GDM1 (cell line): ENCODE measurements at places on chromosomes 13 and 19.
A peak's percentile ranks its signal among the peaks of the same experiment; 100 is the strongest.

GRCh38 chr19:4879041-4879440, 11.6 kb upstream of the PLIN3 start:
- DNase-seq, result no peak

DNA sequence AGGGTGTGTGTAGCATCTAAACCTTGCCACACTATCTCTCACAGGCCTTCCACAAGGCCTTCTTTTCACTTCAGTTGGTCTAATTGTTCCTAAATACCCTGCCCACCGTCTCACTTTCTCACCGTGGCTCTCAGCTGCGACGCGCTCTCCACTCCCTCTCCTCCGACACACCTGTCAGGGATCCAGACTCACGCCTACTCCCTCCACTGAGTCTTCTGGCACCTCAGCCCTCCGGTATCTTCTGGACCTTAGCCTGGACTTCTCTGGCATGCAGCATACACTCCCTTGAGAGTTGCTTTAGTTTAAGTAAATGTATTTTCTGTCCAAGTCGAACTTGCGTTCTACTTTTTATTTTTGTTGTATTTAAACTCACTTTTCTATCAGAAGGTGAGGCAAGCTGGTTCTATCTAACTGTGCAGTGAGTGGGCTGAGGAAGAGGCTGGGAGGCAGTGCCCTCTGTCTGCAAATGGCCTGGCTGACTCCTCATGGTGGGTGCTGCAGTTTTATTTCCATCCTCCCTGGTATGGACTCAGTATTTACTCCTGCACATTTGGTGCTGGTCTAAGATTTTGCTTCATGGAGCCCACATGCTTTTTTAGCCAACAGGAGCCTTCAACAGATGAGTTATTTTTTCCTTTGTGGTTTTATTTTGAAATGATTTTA, 28.5 kb upstream of the ARGLU1 start:
- no peak for DNase-seq

DNA sequence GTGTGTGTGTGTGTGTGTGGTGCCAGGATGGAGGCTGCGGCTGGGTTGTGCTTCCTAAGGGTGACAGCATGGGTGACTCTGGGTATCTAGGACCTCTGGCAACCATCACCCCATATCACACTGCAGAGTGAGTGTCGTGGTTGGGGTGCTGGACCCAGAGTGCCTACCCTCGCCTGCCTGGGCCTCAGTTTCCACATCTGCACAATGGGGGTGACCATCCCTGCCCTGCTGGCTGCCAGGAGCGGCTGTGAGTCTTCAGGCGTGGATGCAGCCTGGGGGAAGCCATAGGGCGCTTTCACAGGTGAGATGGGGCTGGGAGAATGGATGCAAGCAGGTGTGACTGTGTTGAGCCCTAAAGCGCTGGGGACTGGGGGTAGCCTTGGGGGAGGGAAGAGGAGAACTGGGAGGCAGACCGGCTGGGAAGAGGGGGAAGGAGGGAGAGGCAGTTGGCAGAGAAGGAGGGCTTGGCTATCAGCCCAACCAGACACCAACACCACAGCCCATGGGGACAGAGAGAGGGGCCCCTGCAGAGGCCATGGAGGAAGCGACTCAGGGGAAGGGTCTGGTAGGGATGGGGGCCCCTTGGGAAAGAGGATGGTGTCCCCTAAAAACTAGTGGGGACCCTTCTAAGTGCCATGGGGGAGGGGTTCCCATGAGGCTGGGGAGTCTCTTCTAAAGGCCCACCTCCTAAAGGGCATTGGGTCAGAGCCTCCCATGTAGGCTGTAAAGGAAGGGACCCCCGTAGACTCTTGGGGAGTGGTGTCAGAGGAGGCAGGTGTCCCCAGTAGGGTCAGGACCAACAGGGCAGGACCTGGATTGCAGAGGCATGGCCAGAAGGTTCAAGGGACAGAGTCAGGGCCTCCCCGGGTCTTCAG, 1.7 kb downstream of the PLPPR2 start:
- no peak for DNase-seq

GRCh38 chr13:94646904-94647303, 45.2 kb downstream of the GPR180 start:
- DNase-seq, result no peak

- no peak for DNase-seq
Measured at GRCh38 chr13:32737111-32737571, 150.9 kb downstream of the PDS5B start.

DNA sequence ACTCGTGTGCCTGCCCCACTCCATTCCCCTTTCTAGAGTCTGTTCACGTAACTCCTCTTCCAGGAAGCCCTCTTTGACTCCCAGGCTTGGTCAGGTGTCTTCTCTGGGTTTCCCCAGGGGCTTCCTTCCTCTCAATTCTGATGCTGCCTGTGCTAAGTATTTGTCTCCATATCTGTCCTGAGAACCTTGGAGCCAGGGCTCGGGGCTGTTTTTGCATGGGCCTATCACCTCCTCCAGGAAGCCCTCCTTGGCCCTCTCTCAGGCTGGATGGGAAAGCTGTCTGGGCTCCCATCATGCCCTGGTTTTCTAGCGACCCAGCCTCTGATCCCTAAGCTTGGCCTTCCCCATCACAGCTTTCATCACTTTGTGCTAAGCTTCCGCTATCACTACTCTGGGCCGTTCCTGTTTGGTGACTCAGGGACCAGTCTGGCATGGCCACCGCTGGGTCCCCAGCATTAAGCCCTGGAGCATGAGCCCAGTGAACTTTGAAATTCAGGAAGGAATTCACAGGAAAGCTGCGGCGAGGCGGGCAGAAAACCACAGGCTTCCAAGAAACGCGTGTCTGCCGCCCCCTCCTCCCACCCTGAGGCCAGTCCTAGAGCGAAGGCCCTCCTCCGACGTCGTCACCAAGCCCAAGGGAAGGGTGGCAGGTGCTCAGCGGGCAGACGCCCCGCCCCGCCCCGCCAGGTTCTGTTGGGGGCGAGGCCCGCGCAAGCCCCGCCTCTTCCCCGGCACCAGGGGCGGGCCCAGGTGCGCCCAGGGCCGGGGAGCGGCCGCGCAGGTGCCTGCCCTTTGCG, 486 bp upstream of the SPINT2 start:
- peak; percentile 72 for DNase-seq

DNA sequence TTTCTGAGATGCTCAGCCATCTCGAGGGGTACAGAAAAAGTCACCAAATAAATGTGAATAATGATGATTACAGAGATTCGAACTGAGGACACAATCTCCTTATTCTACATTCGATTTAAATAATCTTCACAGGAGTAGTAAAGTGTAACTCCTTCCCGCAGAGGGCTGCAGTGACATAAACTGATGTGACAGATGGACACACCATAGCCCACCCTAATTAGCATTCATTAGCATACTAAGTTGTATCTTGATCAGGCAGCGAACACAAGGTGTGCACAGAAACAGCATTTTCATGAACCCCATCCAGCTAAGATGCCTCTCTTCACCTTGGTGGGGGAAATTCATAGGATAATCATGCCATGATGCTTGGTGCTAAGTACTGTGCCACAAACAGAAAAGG, 83.0 kb downstream of the TNFSF11 start:
- no peak for DNase-seq

DNA sequence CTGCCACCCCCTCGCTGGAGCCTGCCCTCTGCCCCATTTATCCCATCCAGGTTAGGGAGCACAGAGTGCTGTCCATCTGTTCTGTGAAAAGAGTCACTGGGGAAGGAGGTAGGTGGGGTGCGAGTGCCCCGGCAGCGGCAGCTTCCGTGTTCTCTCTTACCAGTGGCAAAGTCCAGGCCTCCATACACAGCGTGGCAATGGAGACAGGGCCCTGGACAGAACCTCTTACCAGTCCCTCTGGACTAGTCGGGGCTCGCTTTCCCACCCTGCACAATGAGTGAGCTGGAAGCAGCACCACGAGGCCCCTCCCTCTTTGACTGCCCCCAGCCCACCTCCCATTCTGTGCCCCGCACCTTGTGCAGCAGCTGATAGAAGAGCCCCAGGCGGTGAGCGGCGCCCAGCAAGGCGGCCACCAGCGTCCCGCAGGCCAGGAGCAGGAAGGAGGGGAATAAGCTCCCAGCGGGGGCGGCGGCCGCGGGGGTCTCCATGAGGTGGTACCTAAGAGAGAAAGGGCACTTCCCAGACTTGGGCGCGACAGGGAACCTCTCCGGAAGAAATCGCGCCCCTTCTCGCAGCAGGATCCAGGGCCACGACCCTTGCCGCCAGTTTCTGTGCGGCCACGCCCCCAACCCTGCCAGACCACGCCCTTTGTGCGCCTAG, 17.5 kb downstream of the SYDE1 start:
- DNase-seq, result no peak

- DNase-seq, result no peak
Measured at GRCh38 chr19:6279620-6279930, 200 bp downstream of the MLLT1 start.

GRCh38 chr13:49908637-49909036, 27.5 kb downstream of the SPRYD7 start:
- DNase-seq, result no peak

- DNase-seq, result no peak
Measured at GRCh38 chr13:51643882-51644281, 59.6 kb downstream of the WDFY2 start.

GRCh38 chr13:86429756-86430155, 630.5 kb upstream of the SLITRK6 start:
- DNase-seq, result no peak

GRCh38 chr19:1678073-1678472, 25.7 kb upstream of the TCF3 start:
- no peak for DNase-seq

DNA sequence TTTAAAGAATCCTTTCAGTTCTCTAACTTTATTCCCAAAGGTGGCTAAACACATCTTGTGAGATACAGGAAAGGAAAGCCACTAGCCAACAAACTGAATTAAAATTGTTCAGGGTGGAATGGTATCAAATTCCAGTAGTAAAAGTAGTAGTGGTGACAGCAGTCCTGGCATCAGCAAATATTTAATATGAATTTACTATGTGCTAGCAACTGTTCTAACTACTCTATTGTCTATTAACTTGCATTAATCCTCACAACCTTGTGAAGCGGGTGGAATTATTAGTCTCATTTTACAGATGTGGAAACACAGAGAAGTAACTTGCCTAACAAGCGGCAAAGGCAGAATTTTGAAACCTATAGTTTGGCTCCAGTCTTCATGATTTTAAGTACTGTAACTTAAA, 130.1 kb downstream of the KLF12 start:
- no peak for DNase-seq

DNA sequence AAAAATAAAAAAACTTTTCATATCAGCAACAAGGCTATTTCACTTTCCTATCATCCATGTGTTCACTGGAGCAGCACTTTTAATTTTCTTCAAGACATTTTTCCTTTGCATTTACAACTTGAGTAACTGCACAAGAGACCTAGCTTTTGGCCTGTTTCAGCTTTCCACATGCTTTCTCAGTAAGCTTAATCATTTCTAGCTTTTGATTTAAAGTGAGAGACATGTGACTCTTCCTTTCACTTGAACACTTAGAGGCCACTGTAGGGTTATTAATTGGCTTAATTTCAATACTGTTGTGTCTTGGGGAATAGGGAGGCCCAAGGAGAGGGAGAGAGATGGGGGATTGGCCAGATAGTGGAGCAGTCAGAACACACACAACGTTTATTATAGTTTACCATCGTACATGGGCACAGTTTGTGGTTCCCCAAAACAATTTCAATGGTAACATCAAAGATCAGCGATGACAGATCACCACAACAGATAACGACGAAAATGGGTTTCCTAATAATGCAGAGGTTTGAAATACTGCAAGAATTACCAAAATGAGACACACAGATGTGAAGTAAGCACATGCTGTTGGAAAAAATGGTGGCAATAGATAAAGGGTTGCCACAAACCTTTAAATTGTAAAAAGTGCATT, 117.6 kb downstream of the GGACT start:
- DNase-seq, result no peak

- no peak for DNase-seq
Measured at GRCh38 chr13:25347151-25347550, 24.6 kb upstream of the ATP8A2 start.

GRCh38 chr19:48637948-48638830, 1.0 kb upstream of the DBP start:
- DNase-seq, result peak; percentile 86
